ENCODE measurements at places on chromosomes 5 and 9.

- DNase-seq = no peak
These were observed 46.1 kb upstream of the MAMDC2 start for GRCh38 chr9:69997524-69997923.

- no peak for DNase-seq
These were observed 483.5 kb downstream of the AGTPBP1 start for GRCh38 chr9:85258236-85258635.

DNA sequence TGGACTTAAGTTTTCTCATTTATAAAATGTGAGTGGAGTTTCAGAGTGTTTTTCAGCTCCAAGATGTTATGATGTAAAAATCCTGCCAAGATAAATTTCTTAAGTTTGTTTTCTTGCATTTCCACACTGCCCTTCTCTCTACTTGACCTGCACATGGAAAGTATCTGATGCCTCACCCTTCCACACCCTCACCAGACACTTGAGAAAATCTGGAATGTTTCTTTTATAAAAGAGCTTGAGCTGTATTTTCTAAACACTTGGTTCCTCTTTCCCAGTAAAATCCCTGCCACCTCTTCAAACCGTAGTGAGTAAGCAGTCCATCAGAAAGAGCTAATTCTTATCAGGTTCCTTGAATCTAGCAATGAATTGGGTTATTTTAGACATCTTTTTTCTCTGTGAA, 42.9 kb downstream of the FOXD1 start:
- no peak for DNase-seq

- DNase-seq = no peak
These were observed 36.1 kb upstream of the SPDL1 start for GRCh38 chr5:169547508-169547907.

GRCh38 chr9:103362986-103363385, 367.9 kb downstream of the CYLC2 start:
- no peak for DNase-seq

DNA sequence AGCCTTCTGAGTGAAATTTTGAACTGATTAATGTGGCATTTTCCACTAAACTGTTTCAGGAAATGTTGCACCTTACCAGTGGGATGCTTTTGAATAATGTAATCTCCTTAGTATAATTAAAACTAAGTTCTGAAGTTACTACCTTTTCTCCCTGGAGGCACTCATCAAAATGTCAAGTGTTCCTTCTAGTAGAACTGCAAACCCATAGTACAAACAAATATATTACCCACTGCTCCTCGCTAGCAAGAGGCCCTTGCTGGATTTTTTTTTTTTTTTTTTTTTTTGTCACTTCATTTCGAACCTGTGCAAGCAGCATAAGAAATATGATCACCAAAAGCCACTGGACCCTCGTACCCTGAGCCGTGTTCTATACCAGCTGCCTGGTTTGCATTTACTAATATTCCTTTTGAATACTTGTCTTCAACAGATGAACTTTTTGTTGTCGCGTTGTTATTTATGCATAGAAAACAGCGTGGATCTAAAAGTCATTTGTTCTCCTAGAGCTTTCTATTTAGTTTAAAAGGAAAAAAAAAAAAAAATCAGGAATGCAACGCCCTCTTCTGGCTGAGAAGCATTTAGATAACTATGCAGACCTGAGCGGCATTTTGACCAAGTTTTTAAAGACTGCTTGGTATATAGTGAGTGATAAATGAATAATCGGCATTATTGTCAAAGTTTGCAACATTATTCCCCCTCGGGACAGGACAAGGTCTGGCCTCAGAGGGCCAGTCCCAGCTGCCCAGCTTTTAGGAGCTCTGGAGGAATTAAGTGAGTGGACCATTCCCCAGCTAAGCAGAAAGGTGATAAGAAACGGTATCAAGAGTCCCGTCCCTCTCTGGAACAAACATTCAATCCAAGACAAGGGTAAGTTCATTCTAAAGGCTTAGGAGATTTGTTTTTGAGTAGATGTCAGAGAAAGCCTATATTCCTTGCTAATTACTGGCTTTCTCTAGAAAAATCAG, 162.5 kb upstream of the KIF2A start:
- no peak for DNase-seq

- no peak for DNase-seq
These were observed 13.9 kb downstream of the SLC31A2 start for GRCh38 chr9:113164536-113165300.

GRCh38 chr9:90847971-90848370, 46.4 kb downstream of the SYK start:
- no peak for DNase-seq

DNA sequence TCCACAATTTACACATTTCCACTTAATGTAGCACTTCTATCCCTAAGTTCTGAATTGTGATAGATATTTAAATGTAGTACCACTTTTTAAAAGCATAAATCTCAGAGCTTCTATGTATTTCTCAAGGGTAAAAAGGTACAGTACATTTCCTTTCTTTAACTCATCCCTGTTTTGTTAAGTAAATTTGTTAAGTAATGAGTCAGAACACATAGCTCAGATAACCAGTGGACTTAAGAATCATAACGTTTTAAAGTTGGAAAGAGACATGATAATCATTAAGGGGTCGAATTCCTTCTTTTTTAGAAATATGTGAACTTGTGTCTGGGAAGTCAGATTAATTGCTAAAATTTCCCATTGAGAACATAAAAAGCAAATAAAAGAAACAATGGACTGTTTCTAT, 810.2 kb upstream of the NUDT12 start:
- DNase-seq = no peak

Data from tibial nerve (tissue), 4 donors.